ENCODE measurements at places on chromosomes 1 and 21.

GRCh38 chr1:25867210-25867991, 8.1 kb downstream of the PAQR7 start:
- no peak for DNase-seq

DNA sequence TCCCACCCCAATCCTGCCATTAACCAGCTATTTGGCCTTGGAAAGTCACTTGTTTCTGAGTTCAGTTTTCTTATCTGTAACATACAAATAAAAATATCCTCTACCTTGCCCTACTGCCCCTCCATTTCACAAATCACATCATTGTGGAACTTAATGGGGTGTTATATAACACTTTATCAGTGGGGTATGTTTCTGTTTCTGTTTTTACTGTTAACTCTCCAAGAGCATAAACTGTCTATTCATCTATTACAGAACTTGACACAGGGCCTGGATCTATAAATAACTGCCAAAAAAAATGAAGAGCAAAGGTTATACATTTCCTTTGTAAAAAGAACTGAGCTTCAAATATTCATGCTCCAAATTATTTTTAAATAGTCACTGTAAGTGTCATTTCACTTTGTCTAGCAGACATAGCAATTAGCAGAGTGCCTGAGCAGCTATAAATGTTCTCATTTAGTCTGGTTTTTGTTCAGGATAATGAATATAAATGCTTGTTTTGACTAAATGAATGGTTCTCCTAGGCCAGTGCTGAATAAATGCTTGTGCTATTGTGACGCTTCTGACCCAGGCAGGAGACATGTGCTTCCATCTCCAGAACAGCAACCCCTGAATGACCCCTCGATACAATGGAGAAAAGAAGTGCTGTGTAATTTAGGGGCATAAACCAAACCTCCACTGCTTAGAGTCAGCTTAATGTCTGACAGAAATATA, 7.4 kb downstream of the PIGM start:
- DNase-seq = no peak

DNA sequence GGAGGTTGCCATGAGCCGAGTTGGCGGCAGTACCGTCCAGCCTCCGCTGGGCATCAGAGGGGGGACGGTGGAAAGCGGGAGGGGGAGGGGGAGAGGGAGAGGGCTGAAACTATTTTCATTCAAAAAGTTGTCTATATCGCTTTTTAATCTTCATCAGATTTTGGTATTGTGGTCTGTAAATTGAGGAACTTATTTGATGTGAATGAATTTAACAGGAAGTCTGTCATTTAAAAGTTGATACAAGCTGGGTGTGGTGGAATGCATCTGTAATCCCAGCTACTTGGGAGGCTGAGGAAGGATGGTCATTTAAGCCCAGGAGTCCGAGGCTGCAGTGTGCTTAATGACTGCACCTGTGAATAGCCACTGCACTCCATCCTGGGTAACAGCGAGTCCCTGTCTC, 3.0 kb upstream of the EPHX4 start:
- DNase-seq = no peak

DNA sequence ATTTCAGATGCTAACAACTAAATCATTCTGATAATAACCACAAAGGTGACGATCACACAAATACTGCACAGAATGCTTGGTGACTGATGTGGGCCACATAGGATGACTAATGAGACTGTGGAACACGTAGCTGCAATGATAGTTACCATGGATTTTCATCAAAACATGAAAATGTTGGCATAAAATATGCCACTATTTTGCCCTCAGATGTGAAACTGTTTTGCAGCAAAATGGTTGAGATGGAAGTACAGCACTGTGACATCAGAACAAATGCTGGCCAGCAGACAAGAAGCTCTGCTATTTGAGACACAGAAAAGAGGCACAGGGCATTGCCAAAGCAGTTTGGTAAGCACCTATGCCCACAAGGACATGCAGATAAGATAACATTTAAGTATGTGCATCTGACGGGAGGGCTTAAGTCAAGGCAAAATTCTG, 83.8 kb downstream of the NIBAN1 start:
- no peak for DNase-seq

DNA sequence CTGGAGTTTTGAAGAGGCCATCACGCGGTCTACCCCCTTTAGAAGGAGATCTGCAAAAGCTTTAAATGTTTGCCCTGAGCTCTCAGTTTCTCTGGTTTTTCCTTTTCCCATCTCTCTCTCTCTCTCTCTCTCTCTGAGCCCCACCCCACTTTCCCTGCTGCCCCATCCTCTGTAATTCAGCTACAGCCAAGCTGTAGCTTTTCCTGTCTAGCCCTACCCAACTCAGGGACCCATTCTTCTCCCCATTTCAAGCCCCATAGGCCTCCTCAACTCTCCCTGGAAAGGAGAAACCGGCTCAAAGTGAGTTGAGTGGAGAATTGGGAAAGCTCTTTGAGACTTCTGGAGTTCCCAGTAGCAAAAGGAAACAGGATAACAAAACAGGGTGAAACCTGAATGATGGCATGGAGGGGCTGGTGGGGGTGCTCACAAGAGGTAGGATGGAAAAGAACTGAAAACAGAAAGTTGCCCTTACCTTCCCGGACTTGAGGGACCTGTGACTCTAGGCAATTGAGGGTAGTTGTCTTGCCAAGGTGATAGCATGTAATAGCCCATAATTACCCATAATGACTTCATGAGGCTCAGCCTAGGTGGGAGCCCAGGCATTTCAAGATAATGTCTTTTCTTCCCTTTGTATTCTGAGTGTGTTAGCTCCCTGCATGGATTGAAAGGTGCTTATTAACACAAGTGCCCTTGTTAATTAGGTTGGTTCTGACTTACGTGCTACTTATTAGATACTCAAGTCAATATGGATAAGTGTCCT, 84.9 kb downstream of the SLC16A1 start:
- DNase-seq = no peak

DNA sequence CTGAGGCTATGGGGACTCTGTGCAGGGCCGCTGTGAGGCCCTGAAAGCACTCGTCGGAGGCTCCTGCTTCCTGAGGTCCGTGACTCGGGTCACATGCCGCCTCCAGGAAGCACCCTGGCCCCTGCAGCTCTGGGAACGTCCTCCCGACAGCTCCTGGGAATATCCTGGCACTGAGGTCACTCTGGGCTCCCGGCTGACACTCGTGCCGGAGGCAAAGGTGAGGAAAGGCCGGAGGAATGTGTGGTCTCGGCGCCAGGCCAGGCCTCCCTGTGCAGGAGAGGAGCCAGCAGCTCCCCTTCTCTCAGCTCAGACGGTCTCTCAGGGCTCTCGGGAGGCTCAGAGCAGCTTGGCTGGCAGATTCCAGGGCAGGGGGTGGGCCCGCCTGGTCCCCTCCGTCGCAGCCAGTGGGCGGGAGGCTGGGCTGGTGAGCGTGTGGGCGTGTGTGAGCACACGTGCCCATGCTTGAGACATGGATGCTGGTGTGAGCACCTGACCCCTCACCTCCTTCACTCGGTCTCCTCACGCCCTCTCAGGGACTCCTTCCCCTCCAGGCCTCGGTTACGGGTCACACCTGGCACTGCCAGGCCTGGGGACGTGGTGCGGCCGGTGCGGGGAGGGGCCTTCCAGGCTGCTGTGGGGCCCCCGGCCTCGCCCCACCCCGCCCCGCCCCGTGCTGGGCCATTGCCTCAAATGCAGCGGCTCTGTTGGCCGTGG, 5.5 kb upstream of the RNF223 start:
- peak; percentile 93 for DNase-seq

DNA sequence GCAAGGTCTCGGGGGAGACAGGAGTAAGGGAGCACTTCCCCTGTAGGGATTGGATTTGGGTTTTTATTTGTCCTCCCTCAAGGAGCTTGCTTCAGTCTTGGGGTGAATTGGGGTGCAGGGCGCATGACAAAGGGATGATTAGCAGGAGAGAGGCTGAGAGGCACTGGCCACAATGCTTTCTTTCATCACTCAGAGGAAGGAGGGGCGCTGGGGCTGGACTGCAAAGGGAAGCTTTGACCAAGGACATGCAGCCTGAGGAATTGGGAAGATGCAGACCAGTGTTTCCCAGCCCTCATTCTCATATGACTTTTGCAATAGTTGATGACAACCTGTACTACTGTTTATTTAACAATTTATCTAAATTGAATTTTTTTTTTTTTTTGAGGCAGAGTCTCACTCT, 34.1 kb upstream of the PDPN start:
- no peak for DNase-seq

GRCh38 chr1:14163246-14163645, 435.2 kb upstream of the KAZN start:
- DNase-seq = no peak

DNA sequence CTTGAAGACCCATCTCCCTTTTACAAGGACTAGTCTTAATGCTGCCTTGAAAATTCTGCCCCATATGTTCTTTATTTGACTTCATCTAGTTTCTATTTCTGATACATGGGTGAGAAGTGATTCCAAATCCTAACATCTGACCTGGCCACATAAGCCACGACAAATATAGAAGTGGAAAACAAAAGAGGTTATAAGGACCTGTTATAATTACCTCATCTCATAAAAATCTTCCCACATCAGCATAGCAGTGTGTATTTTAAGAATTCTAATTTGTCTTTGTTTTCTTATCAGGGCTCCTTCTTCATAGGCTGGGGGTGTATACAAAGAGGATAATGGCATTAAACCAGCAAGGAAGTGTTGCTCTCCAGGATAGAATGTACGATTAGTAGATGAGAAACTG, 1007.4 kb downstream of the TTLL7 start:
- no peak for DNase-seq

GRCh38 chr1:1835546-1835945, 55.3 kb downstream of the GNB1 start:
- no peak for DNase-seq

GRCh38 chr1:21437341-21437640, 2.6 kb upstream of the NBPF3 start:
- DNase-seq = no peak

DNA sequence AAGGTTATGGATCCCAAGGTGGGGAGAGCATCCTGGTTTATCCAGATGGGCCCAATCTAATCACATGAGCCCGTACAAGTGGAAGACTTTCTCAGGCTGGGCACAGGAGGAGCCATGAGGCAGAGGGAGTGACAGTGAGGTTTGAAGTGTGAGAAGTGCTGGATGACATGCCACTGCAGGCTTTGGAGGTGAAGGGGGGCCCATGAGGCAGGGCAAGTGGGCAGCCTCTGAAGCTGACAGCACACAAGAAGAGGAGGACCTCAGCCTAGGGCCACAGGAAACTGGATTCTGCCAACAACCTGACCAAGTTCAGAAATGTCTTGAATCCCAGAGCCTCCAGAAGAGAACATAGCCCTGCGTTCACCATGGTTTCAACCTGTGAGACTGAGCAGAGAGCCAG, 311.6 kb downstream of the DISC1 start:
- DNase-seq = no peak

DNA sequence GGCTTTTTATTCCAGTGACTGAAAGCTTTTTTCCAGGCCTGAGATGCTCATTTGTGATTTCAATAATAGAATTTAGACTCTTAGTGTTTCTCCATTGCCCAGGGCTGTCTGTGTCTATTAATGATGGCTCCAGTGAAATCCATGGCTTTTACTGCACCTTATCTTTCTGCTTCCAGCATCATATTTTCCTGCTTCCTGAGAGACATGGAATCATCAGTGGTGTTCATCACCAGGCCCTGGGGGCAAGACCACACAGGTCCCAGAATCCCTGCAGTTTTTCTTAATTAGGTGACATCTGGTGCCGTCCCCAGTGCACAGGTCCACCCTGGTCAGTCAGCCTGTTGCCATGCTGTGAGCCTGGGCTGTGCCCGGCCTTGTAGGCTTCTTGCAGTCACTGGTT, 15.5 kb downstream of the NT5C1A start:
- DNase-seq = no peak

DNA sequence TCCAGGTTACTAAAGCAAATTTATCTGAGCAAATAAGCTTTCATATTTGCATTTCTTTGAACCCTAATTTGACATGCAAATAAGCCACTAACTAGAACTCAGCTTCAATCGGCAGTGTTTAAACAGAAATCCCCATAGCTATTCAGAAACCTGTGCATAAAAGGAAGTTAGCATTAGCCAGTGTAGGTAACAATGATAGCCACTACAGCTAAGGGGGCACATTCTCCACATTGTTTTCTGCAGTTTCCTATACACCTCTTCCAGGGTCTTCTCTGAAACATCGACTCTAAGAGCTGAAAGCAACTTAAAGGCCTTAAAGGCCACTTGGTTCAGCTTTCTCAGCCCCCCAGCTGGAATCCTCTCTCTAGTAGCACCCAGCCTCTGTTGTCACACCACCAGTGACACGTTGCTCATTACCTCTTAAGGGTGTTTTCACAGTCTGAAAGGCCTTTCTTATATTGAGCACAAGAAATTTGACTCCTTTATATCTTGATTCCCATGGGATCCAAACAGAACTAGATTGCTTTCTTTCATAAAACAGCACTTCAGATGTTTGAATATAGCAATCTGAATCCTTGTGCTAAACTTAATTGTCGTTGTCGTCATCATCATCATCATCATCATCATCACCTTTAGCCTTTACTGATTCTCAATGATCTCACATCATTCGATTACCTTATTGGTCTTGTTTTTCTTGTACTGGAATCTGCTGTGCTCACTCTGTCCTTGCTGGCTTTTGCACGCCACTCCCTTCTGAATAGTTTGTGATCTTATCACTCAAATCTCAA, 93.9 kb upstream of the DAB1 start:
- DNase-seq = no peak

DNA sequence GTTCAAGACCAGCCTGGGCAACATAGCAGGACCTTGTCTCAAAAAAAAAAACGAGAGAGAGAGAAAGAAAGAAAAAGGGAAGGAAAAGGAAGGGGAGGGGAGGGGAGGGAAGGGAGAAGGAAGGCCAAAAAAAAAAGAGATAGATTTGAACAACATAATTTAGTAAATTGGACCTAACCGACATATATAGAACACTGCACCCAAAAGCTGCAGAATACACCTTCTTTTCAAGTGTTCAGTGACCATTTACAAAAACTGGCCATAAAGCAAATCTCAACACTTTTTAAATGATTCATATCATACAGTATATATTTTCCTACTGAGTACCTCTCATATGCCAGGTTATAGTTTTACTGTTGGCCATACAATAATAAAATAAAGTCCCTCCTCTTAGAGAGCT, 6.9 kb downstream of the TSTD1 start:
- no peak for DNase-seq

GRCh38 chr1:204127597-204128242, 24.1 kb downstream of the ETNK2 start:
- DNase-seq = peak; percentile 91

DNA sequence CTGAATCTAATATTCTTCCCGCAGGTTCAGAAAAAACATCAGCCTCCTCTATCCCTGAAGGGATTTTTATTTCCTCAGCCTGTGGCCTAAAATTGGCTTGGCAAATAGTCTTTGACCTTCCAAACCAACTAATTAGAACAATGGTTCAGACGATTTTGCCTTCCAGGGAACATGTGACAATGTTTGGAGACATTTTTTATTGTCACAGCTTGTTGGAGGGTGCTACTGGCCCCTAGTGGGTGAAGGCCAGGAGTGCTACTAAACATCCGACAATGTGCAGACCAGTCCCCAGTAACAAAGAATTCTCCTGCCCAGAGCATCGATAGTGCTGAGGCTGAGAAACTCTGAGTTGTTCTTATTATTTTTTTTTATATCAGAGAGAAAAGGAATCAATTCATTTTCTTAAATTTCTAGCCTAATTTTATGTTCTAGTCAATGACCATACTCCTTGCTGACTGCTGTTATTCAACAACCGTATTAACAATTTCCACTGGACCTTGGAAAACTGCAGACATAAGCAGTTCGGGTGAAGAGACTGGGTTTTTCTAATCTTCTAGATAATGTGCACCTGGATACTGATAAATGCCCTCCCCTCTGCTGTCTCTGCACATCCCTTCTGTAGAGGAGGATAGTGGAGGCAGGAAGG, 280.7 kb downstream of the LMX1A start:
- peak; percentile 52 for DNase-seq

All from AG08395 (cell line).